Fibroblast of skin of back (primary cell): ENCODE measurements at places on chromosomes 11 and 22.
A peak's percentile ranks its signal among the peaks of the same experiment; 100 is the strongest.

DNA sequence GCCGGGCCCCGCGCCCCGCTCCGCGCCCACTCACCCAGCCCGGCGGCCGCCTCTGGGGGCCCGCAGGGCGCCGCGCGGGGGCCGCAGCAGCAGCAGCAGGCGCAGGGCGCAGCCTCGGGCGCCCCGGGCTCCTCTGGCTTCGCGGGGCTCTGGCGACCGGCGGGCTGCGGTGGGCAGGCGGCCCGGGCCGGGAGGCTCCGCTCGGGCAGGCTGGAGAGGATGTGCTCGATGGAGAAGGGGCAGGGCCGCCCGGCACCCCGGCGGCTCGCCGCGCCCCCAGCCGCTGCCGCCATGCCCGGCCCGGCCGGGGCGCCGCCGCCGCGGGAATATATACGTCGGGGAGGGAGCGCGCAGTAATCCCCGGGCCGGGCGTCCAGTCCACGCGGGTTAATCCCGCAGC is at the start of gene GSC2:
GSC2 (minus strand) TSS at position 302 of the 400 bp plus-strand sequence; CDS start at position 293, 9 bp downstream.
- no peak for DNase-seq

DNA sequence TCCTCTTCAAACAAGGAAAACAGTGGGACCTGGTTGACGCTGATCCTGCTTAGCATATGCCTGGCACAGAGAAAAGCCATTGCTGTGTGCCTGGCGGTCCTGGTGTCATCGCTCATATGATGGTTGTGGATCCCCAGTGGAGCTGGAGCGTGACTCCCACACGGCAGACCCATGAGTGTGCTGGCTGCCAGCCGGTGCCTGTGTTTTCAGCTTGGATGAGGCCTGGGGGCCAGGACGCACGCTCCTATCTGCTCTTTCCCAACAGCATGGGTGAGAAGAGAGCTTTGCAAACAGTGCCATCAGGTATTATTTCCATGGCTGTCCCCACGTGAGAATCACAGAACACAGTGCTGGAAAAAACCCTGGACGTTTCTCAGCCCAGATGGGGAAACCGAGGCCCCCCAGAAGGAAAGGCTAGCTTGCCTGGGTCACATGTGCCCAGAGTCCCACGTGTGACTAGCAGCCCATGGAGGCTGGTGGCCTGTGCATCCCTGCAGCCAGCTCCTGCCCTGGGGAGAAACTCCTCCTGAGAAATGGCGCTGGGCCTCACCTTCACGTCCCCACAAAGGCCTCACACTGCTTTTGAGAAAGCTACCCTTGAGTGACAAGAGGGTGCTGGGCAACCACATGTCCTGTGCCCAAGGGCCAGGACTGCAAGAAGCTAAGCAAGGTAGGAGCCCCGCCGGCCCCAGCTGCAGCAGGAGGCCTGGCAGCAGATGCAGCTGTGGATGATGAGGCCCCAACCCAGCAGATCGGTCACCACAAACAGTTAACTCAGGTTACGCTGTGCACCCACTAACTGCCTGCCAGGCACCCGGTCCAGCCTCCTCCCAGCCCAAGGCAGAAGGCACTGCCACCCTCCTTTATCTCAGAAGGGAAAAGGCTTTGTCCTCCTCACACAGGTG is 4.2 kb downstream of the CDKN1C start:
- no peak for DNase-seq

DNA sequence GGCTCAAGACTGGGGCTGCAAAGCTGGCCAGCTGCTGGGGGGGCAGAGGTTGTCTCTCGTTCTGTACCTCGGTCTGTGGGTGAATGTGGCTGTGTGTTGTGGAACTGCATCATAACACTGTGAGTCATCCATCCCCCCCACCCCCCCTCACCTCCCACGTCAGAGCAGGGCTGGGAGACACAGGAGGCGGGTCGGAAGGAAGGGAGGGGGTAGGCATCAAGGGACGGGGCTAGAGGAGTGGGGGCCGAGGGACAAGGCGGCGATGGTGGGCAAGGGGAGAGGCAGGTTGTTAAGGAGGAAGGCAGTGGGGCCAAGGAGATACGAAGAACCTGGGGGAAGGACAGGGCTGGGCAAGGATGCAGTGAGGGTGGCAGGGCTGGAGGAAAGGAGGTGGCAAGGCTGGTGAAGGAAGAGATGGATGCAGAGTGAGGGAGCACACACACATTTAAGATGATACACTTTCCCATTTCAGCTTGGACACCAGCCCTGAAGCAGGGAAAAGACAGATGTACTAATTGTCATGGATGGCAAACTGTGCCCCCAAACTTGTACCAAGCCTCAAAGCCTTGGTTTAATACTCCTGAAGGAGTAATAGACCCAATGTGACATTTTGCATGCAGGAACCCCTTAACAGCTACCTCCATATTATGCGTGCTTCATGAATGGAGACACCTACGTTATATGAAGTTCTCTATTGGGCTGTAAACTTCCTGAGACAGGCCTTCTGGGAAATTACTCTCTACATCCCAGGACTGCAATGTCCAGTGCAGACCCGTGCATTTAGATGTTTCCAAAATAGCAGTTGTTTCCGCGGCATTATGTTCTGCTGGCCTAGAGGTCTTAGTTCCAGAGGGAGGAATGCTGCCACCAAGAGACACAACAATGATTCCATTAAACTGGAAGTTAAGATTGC is at the start of gene YPEL4:
YPEL4 (minus strand) TSS at position 87 of the 913 bp plus-strand sequence. CDS start 2,805 bp downstream, outside the sequence.
- DNase-seq: peak; percentile 82

DNA sequence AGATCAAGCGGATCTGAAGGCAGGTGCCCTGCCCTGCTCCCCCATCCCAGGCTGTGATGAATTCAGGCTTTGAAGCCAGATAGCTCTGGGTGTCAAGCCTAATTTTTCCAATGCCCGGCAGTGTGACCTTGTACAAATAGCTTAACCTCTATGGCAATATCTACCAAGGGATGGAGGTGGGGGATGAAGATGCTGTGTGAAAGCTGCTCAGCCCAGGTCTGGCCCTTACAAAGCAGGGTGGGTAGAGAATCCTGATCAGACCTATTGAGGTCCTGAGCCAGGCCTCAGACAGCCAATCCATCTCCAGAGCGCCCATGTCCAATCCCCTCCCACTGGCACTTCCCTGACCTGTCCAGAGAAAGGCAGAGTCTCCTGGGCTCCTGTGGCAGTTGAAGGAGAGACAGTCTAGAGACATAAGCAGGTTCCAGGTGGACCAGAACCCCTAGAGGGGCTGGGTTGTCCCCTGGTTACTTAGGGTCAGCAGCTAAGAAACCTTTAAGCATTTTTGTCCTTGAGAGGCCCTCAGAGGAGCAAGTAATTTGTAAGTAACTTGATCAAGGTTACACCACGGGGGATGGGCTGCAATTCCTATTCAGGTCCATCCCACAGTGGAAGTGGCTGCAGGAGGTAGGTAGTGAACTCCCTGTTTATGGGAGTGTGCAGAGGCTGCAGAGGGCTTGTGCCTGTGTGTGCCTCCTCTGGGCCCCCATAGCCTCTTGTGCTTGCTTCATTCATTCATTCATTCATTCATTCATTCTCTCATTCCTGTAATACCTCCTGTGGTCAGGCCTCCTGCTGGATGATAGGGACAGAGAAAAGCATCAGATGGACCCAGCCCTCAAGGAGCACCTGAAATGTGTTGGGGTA is 10.4 kb downstream of the P2RY2 start:
- no peak for DNase-seq

GRCh38 chr11:57599381-57599780 is 1.9 kb downstream of the SERPING1 start:
- DNase-seq: no peak

GRCh38 chr11:46050662-46051061 is 70.6 kb downstream of the PHF21A start:
- DNase-seq: no peak
